ENCODE measurements at places on chromosomes 1 and 21.

GRCh38 chr1:199176713-199177112 lies 537.9 kb downstream of the PTPRC start:
- DNase-seq: no peak

DNA sequence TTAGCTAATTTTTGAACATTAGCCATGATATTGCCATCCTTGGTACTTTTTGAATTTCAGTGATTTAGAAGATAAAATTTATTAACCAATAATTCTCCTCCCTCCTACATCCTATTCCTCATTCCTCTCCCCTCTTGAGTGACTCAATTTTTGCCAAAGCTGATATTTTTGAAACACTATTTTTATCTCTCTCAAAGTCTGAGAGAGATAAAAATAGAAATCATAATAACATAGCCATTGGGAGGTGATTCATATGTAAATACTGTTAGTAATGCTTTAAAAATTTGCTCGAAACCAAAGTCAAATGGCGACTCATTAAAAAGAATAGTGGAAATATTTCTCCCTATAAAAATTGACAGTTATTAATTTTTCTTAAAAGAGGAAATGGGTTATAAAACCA lies 97.4 kb downstream of the PATJ start:
- DNase-seq: peak; percentile 9

GRCh38 chr1:201409440-201409839 lies 10.3 kb upstream of the LAD1 start:
- DNase-seq: no peak

DNA sequence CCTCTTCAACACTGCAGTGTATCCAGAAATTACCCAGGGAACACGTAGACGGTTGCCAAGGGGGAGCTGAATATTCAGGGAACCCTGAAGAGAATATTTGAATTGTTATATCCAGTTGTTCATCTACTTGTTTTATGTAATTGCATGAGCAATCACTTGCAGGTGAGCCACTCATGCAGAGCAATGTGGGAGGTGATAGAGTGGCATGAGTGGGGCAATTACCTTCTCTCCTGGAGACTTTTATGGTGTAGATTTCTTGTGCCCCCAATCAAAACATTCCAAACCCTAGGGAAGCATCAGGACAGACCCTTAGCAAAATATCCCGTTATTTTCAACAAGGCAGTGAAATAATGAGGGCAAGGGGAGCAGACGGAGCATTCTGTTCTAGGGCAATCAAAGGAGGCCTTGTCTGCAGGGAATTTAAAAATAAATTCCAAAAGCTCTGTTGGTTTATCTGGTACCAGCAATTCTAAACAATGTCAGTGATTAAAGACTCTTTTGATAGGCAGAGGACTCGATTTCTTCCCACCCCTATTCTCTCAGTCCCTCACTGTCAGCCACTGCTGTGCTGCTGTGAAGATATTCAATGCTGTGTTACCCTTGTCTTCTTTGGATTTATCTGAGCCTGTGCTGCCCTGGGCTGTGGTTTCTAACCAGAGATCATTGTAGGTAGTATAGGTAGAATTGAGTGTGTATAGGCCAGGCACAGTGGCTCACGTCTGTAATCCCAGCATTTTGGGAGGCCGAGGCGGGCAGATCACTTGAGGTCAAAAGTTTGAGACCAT lies 180.2 kb upstream of the MAP1LC3C start:
- no peak for DNase-seq

GRCh38 chr1:193085263-193085662 lies 20.0 kb downstream of the GLRX2 start:
- DNase-seq: no peak

Measured in kidney epithelial cell (primary cell).